CD4-positive, alpha-beta T cell treated with Interleukin-6 for 4 hours (primary cell): ENCODE measurements at places on chromosomes 16 and 17.

- DNase-seq: no peak
Observed at GRCh38 chr16:4698321-4699045, 5.1 kb downstream of the NUDT16L1 start.

DNA sequence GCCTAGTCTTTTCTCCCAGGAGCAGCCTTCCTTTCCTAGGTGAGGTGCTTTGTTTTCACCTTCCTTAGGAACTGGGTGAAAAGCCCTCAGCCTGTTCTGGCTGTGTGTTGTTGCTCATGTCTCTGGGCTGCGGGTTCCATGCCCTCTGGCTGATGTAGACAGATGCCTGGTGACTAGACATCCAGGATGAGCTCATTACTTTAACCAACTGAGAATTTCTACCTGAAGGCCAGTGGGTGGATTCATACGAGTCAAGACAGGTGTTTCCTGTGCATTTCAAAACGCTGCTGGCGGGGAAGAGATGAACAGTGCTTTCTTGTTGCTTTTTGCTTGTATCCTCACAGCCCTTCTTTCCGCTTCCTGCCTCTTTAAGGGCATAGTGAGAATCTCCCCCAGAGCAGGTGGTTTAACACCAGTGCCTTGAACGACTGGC, 22.3 kb downstream of the SAP30BP start:
- DNase-seq: peak; percentile 72

DNA sequence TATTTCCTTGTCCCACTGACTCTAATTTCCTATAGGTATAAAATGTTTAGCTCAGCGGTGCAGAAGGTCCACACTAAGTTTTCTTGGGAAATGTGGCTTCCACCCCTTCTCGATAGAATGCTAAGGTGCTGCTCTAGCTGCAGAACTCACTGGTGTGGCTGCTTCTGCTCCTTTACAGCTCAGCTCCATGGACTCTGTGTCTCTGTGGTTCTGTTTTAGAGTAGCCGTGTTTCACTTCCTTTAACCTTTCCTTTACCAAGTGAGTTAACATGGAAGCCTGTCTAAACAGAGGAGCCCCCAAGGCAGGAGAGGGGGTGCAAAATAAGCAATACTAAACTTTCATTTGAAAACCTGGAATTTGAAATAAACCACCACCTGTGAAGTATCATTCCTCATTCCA, 65.3 kb downstream of the SPECC1 start:
- no peak for DNase-seq

GRCh38 chr16:23514381-23515152, 4.3 kb upstream of the GGA2 start:
- DNase-seq: peak; percentile 39

DNA sequence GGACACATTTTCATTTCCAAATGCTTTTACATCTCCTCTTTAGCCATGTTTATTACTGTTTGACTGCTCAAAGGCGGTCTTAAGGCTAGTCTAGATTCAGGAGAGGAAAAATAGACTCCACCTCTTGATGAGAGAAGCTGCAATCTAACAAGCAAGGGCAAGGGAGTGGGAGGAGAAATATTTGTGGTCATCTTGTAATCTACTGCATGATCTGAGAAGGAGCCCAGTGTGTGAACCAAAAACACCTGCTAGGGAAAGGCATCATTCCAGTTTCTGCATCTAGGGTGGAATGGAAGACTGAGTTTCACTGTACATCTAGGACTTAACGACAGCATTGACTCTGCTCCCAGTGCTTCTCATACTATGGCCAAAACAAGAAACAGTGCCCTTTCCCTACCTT, 232.2 kb upstream of the HS3ST3A1 start:
- DNase-seq: no peak

GRCh38 chr16:65375651-65376050, 253.8 kb upstream of the CDH11 start:
- no peak for DNase-seq

DNA sequence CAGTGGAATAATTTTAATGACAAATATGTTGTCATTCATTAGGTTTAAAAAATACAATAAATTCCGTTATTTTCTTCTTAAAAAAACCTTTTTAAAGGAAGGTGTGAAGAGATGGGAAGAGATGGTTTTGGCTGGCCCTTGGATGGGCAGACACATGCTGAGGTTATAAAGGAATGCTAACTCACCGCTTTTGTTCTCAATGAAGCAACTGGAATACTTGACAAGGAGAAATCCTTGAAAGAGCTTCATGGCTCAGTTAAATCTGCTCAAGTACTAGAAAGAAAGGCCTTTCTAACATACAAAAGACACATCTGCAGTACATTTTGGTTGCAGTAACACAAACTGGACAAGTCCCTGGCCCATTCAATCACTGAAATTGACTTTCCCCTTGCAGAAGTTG, 158.3 kb upstream of the KCNJ16 start:
- DNase-seq: no peak

DNA sequence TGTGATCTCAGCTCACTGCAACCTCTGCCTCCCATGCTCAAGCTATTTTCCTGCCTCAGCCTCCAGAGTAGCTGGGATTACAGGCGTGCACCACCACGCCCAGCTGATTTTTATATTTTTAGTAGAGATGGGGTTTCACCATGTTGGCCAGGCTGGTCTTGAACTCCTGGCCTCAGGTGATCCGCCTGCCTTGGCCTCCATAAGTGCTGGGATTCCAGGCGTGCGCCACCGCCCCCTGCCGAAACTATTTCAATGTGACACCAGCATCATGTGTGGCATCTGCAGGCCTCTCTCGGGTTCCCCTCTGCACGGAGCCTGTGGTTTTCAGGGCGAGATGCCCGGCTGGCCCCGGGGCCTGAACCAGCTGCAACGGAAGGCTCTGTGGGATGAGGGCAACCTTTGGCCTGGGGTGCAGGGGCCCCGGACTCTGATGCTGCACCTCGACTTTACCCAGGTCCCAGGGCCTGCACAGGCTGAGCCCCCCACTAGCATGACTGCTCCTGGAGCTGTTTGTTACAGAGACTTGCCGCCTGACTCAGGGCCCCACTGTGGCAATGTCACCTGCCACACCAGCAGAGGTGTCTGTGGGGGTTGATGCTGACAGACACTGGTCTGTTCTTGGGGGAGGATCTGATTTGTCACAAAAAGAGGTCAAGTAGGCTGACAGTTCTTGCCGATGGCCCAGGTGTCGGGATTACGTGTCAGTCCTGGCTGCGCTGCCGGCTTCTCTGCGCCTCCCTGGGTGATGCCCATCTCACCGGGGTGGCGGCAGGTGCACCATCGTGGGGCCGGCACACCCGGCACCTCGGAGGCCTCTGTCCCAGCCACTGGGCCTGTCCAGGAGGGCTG, 8.6 kb upstream of the TEX19 start:
- peak; percentile 48 for DNase-seq

GRCh38 chr17:48927978-48928745, 16.5 kb downstream of the SNF8 start:
- no peak for DNase-seq

DNA sequence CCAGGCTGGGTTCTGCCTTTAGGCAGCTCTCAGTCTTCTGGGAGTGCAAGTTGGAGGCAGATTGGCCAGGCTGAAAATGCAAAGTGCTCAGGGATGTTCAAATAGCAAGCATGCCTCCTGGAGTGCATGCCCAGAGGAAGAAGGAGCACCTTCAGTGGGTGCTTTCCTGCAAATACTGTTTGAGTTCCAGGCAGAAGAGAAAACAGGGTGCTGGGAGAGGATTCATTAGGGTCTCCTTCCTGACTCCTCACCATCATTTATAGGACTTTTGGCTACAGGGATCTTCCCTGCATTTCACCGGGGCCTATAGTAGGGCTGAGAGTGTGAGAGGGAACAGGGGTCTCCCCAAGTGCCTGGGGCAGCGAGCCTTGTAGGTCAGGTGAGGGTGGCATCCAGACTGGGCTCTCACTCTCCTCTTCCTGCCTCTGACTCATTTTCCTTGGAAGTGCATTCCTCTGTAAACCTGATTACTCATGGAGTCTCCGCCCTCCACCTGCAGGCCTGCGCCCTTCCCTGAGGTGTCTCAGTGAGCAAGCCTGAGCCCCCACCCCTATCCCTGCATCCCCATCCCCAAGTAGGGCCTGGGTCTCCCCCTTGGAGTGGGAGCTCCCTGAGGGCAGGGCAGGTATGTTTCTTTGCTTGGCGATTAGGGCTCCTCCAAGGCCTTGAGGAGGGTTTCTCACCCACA, 17.1 kb upstream of the TNS4 start:
- no peak for DNase-seq
